ENCODE measurements at places on chromosomes 3 and 15.

GRCh38 chr15:49889536-49889935, 229.5 kb downstream of the ATP8B4 start:
- no peak for DNase-seq

GRCh38 chr3:14859880-14860279, 41.1 kb downstream of the FGD5 start:
- no peak for DNase-seq

DNA sequence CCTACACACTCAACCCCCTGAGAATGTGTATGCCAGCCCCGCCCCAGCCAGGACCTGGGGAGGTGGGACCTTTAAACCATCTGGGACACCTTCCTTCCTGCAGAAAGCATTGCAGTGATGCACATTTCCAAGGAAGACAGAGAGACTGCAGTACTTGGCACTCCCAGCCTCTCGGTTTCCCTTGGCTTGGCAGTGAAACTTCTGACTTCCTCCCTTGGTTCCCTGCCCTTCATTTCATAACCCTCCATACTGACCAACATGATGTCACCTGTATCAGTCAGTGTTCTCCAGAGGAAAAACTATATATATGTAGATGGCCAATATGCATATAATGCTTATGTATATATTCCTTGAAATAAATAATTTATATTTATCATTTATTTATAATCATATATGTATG, 103.2 kb downstream of the SST start:
- DNase-seq = no peak

DNA sequence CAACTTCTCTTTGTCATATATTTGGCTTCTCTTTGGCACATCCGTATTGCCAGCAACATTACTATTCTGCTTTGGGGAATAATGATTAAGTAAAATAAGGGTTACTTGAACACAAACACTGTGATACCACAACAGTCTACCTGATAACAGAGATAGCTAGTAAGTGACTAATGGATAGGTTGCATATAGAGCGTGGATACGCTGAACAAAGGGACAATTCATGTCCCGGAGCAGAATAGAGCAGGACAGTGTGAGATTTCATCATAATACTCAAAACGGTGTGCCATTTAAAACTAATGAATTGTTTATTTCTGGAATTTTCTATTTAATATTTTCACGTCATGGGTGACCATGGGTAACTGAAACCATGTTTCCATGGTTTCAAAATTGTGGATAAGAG, 54.1 kb downstream of the SCN5A start:
- DNase-seq = no peak

DNA sequence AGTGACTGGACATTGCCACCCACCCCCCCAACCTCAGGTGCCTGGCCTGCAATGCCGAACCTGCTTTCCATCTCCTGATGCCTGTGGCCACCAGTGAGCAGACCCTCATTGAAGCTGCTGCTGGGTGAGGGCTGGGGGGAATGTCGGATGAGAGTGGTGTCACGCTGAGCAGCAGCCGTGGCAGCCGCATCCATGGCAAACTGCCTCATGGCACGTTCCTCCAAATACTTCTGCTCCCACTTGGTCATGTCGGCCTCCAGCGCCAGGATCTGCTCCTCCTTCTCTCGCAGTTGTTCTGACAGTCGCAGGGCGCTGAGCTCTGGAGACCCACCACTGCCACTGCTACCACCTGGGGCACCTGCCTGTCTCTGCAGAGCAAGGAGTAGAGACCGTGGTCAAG, 14.2 kb downstream of the AMOTL2 start:
- DNase-seq = no peak

DNA sequence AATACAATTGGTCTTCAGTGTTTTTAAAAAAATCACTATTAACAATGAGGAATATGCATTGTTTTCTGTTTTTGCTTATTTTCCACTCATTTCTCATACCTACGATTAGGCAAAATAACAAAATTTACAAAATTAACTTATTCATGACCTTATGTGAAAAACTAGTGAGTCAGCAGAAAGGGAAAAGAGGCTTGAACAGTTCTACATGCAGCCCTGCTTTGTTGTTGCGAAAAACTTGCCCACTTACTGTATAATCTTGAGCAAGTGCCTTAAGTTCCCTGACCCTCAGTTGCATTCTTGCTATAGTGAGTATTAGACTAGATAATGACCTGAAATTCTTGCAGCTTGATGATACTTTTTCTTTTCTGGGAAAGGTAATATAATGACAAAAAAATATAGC, 551.1 kb upstream of the BCHE start:
- no peak for DNase-seq

GRCh38 chr15:58704155-58704865, 45.2 kb downstream of the ADAM10 start:
- DNase-seq = no peak

DNA sequence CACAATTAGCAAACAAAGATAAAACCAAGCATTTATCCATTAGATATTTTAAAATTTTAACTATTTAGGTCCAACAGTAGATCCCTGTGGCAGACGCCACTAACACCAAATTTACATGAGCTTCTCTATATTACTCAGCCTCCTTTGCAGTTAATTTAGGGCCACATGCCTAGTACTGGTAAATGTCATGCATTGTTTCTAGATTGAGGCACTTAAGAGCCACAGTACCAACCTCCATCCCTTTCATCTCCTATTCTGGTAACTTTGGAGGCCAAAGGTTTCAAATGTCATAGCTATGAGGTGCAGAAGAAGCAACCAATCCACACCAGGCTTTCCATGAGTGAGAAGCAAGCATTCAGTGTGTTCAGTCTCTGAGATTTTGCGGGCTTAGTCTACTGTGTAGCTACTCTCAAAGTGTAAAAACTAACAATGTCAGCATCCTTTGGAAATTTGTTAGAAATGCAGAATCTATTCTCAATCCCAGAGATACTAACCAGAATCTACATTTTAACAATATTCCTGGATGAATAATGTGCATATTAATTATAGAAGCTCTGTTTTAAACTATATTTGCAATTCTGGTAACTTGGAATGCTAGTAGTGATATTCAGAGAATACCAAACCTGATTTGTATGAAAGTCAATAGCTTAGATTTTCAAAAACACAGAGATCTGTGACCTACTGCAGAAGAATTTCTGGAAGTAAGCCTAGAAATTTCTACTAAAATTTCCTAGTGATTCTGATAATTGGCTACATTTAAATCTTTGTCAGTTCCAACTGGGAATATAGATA, 206.3 kb upstream of the CD96 start:
- no peak for DNase-seq

- no peak for DNase-seq
Measured at GRCh38 chr3:8205881-8206280, 295.7 kb upstream of the LMCD1 start.

GRCh38 chr15:80689716-80690115, 5.4 kb upstream of the ABHD17C start:
- DNase-seq = no peak

DNA sequence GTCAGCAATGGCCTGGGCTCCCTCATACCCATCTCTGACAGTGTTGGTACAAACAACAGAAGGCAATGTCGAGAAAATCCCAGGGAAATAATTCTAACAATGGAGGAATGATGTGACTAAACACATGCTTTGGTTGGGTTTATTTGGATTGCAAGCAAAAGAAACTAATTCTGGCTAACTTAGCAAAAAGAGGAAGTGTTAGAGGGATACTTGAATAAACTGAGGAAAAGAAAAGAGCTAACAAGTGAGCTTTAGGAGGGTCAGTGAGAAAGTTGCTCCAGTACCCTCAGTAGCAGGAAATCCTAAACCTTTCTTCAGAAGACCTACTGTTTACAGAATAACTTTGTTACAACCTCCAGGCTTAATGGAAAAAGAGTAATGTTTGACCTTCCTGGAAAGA, 264.6 kb upstream of the WNT5A start:
- DNase-seq = no peak

DNA sequence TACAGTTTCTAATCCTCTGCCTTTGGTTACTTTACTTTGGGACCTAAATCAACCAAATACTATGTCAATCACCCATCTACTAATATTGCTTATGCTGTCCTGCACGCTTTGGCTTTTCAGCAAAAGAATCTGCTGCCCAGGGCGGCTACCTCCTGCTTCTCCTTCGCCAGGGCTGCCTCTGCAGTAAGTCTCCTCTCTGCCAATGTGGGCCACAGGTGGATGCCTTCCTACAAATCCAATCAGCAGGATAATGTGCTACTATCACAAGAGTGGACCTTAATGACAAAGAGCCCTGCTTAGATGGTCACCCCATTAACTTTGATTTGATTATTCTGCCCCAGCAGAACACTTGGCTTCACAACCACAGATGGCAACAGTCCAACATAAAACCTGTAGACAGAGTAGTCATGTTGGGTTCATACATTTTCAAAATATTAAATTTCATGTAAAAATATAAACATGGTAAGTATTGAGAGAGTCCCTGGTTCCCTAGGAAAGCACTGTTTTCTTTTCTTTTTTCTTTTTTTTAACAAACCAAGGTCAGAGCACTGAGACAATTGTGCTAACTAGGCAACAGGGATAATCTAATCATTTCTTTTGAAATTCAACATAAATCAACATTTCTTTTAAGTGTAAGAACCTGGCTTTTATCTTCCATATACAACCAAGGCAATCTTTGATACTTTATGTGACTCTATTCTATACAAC, 298.3 kb downstream of the ZBTB20 start:
- no peak for DNase-seq

DNA sequence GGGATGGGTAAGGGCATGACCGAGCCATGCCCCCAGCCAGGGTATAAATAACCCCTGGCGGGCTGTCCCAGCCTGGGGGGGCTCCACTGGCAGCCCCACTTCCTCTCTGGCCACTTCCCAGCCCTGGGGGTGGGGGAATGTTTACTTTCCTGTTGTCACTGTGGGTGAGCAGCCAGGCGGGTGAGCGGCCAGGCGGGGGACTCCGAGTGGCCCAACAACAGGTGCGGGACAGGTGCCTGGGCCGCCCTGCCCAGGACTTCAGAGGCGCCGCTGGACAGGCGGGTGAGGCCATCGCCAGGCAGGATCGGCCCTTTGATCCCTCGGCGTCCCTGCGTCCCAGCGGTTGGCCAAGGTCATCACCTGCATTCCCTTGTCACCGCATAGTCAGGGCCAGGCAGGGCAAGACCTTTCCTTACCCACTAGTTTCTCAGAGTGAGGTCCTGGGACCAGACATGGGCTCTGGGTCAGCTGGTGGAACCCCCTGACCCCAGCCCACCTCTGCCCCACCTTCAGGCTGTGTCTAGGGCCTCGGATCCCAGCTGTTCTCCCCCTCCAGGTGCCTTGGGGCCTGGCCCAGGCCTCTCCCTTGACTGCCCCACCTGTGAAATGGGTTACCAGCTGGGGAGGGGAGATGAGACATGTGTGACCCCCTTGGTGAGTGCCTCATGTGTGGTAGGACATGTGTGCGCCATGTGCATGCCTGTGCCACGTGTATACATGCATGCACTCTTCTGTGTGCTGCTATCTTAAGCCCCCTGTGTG, 16.6 kb downstream of the SEMA3F start:
- DNase-seq = no peak

DNA sequence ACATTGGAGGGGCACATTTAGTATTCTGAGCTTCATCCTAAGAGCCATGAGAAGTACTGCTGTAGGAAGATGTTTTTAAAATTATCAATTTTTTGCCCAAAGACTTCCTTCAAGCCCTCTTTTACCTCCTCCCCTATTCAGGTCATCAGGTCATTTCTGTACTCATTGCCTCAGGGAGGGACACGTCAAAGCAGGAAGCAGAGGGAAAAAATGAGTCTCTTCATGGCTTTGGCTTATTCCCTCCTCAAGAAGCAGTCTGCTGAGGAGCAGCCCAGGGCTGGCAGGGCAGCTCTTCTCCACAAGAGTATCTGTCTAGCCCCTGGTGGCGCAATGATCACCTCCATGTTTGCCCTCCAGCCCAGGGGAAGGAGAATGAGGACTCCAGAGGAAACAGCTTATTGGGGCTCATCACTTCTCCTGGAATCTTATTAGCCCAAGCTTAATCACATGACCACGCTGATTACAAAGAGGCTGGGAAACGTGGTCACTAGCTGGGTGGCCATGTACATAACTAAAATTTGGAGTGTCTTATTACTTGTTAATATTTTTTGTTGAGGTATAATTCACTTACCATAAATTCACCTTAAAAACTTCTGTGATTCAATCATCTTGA, 44.2 kb upstream of the GATA2 start:
- no peak for DNase-seq

- no peak for DNase-seq
Measured at GRCh38 chr3:188233320-188233719, 79.4 kb downstream of the LPP start.

GRCh38 chr15:90349072-90349471, 3.0 kb upstream of the ZNF774 start:
- no peak for DNase-seq

GRCh38 chr3:119120480-119120879, 25.5 kb upstream of the TEX55 start:
- no peak for DNase-seq

- DNase-seq = no peak
Measured at GRCh38 chr3:186366206-186366605, 4.2 kb upstream of the DGKG start.

DNA sequence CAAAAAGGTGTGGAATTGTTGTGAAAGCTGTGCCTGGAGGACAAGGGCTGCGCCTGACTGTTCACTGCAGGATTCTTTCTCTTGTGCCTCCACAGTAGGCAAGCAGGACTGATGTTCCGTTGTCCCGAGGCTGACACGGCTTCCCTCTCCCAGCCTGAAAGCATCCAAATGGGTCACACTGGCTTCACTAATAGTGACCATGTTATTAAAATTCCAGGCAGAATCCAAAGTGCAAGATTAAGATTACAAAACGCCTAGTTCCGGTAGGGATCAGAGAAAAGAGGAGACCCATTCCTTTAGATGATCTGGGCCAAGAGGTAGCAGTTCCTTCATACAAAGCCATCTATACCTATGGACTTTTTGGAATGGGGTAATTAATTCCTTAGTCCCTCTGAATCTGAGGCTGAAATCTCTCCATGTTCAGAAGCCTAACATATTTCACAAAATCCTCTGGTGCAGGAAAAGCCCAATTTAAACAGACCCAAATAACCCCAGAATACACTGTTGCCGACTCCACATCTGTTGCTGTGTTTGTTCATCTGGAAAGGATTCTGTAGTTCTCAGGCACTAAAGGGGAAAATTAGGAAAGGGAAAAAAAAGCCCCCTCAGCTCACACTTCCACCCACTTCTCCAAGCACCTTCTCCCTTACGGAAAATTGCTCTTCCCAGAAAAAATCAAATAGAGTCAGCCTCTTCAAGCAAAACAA, 145.9 kb downstream of the RORA start:
- no peak for DNase-seq

GRCh38 chr3:53032609-53033008, 13.3 kb downstream of the SFMBT1 start:
- no peak for DNase-seq

DNA sequence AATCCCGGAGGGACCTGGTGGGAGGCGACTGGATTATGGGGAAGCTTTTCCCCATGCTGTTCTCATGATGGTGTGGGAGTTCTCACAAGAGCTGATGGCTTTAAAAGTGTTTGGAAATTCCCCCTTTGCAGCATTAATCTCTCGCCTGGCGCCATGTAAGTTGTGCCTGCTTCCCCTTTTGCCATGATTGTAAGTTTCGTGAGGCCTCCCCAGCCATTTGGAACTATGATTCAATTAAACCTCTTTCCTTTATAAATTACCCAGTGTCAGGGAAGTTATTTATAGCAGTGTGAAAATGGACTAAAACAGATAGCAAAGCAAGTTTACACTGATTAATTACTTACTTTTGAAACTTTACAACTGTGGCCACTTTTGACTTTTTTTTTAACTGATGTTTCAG, 10.6 kb upstream of the U2SURP start:
- no peak for DNase-seq

- no peak for DNase-seq
Measured at GRCh38 chr3:34268032-34268709, 469.7 kb downstream of the PDCD6IP start.
